Left ventricle myocardium inferior (tissue), 1 donor: ENCODE measurements at places on chromosomes 6 and 20. TPM values are rescaled to one million over a fixed set of nuclear protein-coding genes. Genes with fewer than 3 reads are reported as not detected.

The PTP4A1 gene
- total RNA-seq: 22.3 TPM

The AGPAT1 gene
- total RNA-seq: 43.0 TPM

The MUC21 gene
- not detected for total RNA-seq

DNA sequence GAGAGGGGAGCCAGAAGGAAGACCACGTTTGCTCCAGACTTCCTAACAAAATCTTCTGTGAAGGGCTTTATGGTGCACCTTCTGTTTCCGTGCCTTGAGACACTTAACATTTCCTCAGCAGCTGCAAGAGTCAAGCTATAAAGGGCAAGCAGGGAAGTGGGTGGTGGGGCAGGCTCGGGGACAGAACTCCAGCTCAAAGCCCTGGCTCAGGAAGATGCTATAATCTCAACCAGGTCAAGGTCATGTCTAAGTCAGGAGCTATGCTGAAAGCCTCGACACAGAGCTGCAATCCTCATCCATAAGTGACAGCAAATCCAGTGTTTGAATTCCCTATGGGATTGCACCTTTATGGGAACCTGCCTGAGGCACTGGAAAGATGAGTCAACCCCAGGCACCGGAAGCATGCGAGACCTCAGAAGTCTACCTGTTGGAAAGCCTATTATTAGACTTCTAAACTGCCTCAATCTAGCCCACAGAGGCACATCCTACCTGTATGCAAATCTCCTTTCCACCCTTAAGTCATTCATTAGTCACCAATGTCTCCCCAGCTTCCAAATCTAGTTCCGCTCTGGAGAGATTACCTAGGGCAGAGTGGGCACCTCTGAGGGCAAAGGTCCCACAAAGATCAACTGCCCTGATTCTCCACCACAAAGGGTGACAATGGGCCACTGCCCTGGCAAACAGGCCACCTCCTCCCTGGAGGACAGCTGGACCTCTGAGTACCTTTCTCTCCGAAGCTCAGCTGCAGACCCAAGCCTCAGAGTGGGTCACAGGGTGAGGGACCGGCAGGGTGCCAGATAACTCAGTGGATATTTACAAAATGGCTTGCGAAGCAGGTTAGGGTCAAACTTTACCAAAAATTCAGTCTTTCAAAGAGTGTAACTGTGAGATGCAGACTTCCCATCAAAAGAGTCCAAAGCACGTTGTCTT lies 287.0 kb downstream of the CDC5L start:
- DNase-seq: no peak

DNA sequence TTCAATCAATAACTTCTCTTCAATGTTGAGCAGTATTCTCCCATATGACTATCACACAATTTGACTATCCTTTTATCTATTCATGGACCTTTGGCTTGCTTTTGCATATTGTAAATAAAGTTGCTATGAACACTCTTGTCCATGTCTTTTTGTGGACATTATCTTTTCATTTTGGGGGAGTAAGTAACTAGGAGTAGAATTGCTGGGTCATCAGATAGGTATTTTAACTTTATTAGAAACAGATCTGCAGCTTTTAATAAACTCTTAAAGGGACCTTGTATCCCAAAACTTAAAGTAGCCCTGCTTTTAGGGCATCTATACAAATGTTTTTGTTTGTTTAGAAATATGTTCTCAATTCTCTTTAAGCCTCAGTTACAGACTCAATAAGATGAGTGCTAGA lies 614.2 kb upstream of the CITED2 start:
- DNase-seq: no peak

DNA sequence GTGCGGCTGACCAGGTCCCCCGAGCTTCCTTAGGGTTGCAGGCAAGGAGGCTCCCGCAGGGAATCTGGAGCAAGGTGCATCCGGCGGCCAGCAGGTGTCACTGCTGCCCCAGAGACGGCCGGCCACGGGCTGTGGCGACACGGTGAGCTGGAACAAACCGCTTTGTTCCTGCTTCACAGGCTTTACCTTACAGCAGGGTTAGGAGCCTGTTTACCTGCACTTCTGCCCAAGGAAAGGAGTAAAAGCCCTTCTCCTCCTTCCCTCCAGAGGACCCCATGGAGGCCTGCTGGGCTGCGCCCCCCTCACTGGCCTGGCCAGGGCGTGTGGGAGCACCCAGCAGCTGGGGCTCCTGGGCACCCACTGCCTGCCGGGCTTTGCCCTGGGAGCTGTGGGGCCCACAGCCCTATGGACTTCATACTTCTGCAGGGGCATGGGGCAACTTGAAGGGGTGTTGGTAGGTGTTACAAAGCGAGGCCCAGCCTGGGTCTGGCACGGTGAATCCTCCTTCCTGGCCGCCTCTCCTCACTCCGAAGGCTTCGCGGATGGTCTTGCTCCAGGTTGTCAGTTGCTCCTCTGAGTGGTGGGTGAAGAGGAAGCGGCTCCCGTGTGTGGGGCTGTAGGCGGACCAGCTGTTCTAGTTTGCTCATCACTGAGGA lies 88.4 kb downstream of the CDC5L start:
- DNase-seq: peak; percentile 76
